ENCODE measurements at places on chromosomes 12 and 14.

DNA sequence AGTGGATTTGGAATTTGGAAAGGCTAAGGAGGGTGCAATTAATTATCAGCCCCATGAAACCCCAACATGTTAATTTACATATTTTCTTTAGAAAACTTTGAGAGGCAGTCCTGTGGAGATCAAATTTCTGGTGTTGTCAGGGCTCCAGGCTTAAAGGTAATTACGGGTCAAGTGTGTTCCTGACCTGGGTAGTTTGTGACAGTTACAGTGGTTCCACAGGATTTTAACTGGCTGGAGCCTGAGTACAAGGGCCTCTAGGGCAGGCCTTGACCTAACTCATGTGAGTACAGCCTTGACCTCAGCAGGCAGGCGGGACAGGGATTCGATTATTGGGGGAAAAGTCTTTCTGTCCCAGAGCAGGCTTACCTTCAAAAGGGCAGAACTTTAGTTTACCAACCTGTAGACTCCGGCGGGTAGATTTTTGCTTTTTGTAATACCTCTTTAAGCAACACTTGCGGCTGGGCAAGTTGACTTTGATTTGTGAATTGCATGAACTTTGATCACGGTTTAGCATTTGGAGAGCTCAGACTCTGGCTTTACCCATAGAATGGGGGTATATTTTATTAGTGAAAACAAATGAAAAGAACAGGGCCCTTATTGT is 8.4 kb upstream of the PPTC7 start:
- no peaks in the 10 kb centered on the region for H3K27me3 ChIP-seq
- no peak for DNase-seq
- H3K4me3 ChIP-seq, result no peak overlapping the region
- H3K27ac ChIP-seq, result peak overlapping the region; percentile 82
- H3K36me3 ChIP-seq, result no peaks in the 10 kb centered on the region

DNA sequence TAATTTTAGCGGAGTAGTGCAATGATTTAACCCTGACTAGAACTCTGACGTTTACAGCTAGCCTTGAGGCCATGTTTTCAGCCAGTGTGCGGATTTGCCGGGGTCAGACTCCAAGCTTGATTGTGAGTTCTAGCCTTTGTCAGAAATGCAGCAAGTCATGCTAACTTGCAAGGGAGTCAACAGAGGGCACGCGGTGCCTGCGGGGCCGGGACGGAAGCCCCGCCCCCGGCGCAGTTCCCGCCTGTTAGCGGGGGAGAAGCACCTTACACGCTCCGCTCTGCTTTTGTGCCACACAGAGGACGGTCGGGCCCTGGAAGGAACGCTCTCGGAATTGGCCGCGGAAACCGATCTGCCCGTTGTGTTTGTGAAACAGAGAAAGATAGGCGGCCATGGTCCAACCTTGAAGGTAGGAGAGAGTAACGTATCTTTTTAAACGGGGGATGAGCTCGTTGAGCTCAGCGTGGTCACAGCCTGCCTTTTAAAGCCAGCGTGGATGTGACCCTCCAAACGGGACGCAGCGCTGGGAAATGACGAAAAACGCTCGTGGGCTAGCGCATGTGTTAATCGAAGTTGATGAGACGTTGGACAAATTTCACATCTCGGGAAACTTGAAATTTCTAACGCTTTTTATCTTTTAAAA is 14.8 kb upstream of the EID3 start:
- no peaks in the 10 kb centered on the region for H3K27me3 ChIP-seq
- H3K36me3 ChIP-seq, result peaks cover 18% of the 10 kb centered on the region

GRCh38 chr14:36020120-36021029 is 156.1 kb downstream of the PTCSC3 start:
- no peaks in the 10 kb centered on the region for H3K36me3 ChIP-seq
- no peaks in the 10 kb centered on the region for H3K4me1 ChIP-seq
- no peak overlapping the region for H3K27ac ChIP-seq

DNA sequence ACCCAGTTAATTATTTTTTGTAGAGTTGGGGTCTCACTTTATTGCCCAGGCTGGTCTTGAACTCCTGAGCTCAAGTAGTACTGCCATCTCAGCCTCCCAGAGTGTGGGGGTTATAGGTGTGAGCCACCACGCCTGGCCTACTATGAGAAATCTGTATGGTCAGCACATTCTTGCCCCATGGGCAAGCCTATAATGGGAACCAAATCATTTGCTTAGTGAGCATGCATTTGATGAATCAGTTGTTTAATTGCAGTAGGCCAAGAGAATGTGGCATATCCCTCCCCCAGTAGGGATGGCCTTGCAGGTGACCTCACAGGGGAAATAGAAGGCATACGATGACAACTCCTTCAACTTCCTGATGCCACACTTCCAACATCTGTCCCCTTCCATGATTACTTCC is 122.7 kb downstream of the DIP2B start:
- H3K4me1 ChIP-seq, result peaks cover 16% of the 10 kb centered on the region
- no peak for DNase-seq
- no peak overlapping the region for H3K4me3 ChIP-seq
- H3K36me3 ChIP-seq, result peaks cover 37% of the 10 kb centered on the region

DNA sequence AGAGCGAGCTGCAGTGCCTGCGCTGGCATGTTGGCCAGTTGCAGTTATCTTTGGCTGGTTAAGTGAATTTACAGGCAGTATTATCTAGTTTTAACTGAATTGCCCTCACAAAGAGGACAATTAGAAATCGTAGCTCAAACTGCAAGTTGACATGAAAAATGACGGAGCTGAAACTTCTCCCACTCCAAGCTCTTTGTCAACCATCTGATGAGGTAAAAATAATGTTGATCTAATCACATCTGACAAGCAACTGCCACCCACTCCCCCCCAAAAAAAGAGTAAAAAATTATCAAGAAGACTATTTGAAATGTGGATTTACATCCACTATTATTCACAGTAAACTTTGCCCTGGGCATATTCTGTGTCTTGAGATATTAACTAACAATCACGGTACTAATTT is 84.7 kb upstream of the VASH1 start:
- no peak for DNase-seq
- H3K4me1 ChIP-seq, result no peaks in the 10 kb centered on the region
- H3K27me3 ChIP-seq, result peaks cover 6% of the 10 kb centered on the region
- H3K4me3 ChIP-seq, result no peak overlapping the region

All from CD4-positive, alpha-beta T cell (primary cell).